ENCODE measurements at places on chromosomes 1 and 21. TPM values are rescaled to one million over a fixed set of nuclear protein-coding genes. Genes with fewer than 3 reads are reported as not detected.

Gene GLMP
- total RNA-seq: 26.3 TPM

Gene INSRR
- total RNA-seq: not detected

Gene ATP1A4
- total RNA-seq: not detected

Gene ANGPTL3
- total RNA-seq: not detected

Gene ELAPOR1
- 0.11 TPM for total RNA-seq

Gene AADACL4
- not detected for total RNA-seq

Gene FAAH
- 10.5 TPM for total RNA-seq

Gene WNT3A
- not detected for total RNA-seq

Gene UTS2
- not detected for total RNA-seq

DNA sequence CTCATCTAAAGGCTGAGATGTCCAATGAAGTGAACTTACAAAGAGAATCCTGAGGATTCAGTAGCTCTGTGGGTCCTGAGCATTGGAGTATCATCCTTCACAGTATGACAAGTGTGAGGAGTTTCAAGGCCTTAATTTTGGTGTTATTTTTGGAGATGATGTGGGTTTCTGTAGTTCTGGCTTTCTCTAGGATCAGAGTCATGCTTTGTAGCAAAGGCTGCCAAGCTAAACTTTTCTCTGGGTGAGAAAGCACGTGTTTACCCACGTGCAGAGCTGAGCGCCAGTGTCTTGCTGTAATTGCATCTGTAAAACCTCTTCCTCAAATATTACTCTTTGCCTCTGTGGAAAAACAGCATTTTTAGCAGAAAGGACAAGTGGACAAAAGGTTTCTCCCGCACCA is 387.8 kb upstream of the LYPLAL1 start:
- DNase-seq: peak; percentile 74

- DNase-seq: no peak
Measured at GRCh38 chr1:238898856-238899255, 487.5 kb upstream of the CHRM3 start.

- no peak for DNase-seq
Measured at GRCh38 chr1:84597011-84597410, 22.8 kb upstream of the CTBS start.

DNA sequence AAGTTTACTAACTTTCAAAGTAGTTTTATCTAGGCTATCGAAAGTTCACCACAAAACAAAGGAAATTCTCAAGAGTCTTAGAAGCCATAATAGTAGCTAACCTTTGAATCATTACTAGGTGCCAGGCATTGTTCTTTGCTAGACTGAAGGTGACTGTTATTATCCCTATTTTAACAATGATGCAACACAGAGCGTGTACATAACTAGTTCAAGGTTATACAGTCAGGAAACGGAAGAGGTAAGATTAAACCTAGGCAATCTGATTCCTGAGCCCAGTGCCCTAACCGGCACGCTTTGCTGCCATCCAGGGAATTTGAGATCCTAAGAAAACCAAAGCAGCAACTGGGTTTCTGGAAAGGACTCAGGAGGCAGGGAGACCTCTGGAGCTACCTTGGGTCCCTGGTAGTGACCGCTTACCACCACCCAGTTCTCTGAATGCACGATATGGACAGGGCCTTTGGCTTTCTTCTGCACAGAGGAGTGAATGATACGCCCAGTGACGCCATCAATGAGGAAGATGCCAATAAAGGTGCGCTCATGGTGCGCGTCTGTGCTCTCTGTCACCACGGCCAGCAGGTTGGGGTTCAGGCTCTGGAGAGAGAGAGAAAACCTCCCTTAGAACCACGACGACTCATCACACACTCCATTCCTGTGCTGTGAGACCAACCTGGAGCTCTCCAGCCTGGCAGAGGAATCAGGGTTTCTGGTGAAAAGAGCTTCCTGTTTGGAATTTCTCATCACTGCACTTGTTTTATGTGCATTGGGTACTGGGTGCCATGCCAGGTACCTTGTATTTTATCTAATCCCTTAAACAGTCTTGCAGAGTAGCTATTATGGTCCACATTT is 13.1 kb upstream of the UBR4 start:
- no peak for DNase-seq

DNA sequence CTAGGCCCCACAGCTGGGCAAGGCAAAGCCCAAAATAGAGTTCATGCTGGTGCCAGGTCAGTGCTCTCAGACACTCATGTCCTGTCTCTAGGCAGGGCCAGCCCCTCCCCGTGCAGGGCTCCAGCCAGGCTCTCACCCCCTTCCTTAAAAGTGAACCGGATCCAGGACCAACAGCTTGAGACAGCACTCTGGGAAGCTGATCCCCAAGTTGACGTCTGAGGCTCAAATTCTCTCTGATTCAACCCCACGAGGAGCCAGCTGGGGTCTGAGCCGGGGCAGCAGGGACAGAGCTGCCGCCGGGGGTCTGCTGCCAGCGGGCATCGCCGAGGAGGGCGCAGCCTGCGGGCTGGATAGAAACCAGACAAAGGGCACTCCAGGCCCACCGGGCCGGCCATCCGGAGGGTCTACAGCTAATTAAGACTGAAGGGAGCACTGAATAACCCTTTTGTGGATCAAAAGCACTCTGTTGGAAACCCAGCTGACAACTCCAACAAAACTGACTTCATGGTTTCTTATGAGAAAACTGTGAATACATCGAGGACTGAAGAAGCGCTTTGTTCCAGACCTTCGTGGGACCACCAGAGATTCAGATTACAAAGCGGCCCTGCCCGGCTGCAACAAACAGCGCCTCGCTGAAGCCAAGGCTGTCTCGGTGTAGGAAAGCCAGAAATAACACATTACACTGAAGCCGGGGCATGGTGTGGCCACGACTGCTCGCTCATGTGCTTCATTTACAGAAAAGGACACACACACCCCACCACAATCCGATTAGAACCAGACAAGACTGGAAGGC is 95.8 kb downstream of the PSMG1 start:
- no peak for DNase-seq

- no peak for DNase-seq
Measured at GRCh38 chr1:65068202-65069010, 79.6 kb upstream of the AK4 start.

DNA sequence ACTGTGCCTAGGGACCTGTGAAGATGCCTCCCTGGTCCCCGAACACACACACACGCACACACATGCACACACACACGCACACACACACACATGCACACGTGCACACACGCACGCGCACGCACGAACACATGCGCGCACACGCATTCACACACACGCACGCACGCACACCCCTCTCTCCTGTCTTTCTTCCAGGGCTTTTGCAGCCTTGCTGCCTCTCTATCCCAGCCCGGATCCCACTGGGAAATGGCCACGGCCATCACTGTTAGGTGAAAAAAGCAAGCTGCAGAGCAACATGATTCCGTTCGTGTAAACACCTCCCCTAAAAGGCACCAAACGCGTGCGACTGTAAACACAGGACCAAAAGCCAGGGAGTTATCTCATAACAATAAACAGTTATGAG is 39.7 kb downstream of the NKAIN1 start:
- DNase-seq: no peak

GRCh38 chr1:221877311-221877710 is 135.4 kb upstream of the DUSP10 start:
- no peak for DNase-seq

- DNase-seq: no peak
Measured at GRCh38 chr1:223429821-223430220, 36.6 kb downstream of the CCDC185 start.

- no peak for DNase-seq
Measured at GRCh38 chr1:106268070-106268469, 788.4 kb upstream of the PRMT6 start.

DNA sequence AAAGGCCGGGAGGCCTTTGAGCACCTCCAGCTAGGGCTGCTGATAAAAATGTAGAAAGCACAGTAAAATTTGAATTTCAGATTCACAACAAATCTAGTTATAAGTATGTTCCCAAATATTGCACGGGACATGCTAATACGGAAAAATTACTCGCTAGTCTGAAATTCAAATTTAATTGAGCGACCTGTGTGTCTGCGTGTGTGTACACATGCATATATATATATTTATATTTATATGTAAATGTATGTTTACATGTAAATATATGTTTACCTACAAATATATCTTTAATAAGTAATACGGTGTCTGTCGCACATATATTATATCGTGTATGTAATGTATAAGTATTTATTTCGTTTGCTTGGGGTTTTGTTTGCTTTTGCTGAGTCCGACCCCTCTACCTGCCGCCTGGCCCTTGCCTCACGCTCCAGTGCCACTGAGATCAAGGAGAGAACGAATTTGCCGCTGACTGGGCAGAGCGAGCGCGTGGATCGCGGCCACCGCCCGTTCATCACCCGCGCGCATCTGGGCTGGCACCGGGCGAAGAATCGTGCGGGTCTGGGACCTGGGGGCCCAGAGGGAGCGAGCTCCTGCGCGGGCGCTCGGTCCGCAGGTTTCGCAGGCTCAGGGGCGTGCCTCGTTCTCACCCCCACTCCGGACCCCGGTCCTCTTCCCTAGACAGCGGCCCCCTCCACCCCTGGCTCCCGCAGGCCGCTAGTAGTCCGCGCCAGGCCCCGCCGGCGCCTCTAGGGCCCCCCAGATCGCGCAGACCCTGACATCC is 534 bp upstream of the WRAP73 start:
- DNase-seq: no peak

DNA sequence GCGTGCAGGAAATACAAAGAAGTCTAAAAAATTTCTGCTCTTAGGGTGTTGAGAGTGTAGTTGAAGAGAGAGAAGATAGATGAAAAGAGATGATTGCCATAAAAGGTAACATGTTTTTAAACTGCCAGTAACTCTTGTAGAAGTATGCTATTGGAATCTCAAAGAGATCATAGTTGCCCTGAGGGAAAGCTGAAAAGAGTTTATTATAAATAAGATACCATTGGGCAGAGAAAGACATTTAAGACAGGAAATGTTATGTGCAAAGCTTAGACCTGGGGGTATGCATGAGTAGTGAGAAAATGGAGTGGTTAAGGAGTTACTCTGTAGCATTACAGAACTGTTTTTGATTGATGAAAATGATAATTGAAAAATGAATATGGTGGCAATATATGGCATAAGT is 17.6 kb downstream of the GABPA start:
- DNase-seq: no peak

GRCh38 chr1:40308036-40308727 is 8.9 kb downstream of the COL9A2 start:
- DNase-seq: no peak

DNA sequence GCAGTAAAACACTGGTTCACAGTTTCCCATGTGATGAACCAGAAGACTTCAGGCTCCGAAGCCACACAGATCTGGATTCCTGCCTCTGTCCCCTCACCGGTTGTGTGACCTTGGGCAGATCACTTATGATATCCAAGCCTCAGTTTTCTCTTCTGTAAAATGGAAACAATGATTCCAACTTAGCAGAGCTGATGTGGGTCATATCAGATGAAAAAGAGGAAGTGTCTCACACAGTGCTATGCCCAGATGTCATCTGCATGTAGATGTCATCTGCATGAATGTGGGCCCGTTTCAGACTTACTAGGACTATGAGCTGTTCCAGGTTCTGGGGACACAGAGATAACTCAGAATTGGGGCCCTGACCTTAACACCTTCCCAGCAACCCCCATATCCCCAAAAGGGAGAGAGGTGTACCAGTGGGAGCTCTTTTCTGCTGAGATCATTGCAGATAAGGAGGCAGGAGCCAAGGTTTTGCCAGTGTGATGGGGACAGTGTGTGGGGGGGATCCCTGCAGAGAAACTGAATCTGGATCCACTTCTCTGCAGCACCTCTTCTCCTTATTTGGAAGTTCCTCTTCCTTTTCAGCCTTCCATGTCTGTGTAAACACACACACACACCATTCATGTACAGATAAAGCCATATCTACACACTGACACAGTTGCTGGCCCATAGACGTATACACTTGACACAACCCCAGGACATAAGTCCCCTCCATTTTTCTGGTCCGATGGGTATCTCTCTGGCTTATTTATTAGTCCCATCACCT is 5.0 kb upstream of the ADGRB2 start:
- no peak for DNase-seq

DNA sequence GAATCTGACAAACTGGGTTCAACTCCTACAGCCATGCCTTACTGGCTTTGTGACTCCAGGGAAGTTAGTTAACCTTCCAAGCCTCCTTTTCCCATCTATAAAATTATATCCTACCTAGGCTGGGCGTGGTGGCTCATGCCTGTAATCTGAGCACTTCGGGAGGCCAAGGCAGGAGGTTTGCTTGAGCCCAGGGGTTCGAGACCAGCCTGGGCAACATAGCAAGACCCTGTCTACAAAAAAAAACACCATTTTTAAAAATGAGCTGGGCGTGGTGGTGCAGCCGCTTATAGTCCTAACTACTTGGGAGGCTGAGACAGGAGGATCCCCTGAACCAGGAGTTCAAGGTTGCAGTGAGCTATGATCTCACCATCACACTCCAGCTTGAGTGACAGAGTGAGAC is 15.1 kb downstream of the CELF3 start:
- no peak for DNase-seq

Data from right atrium auricular region (tissue), 2 donors.